ENCODE measurements at places on chromosomes 2 and 18. TPM values are rescaled to one million over a fixed set of nuclear protein-coding genes. Genes with fewer than 3 reads are reported as not detected.

DNA sequence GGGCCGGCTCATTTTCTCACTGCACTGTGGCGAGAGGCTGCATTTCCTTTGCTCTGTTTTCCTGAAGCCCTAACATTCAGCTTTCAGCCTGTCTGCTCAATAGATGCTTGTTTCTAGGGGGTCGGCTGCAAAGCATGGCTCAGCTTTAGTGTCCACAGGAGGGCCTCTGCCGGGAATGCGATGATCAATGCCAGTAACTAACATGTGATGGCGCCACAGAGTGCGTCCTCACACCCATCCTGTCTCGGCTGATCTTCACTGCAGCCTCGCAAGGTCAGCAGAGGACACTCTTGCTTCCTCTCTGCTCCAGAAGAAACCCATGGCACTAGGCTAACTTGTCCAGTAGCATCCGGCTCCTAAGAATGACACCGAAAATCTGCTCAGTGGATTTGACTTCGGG is 156.4 kb upstream of the PXDN start:
- H3K4me1 ChIP-seq = peaks cover 19% of the 10 kb centered on the region
- H3K36me3 ChIP-seq = no peaks in the 10 kb centered on the region
- H3K4me3 ChIP-seq = no peak overlapping the region
- H3K27ac ChIP-seq = no peak overlapping the region
- no peak for DNase-seq
- H3K27me3 ChIP-seq = peaks cover 12% of the 10 kb centered on the region

Gene NEB
- total RNA-seq = 1.2 TPM

GRCh38 chr2:7041421-7041820 is 124.2 kb downstream of the RNF144A start:
- H3K27me3 ChIP-seq = peaks cover 73% of the 10 kb centered on the region
- no peak for DNase-seq
- H3K36me3 ChIP-seq = no peaks in the 10 kb centered on the region
- no peaks in the 10 kb centered on the region for H3K4me1 ChIP-seq
- H3K4me3 ChIP-seq = no peak overlapping the region

GRCh38 chr2:227939271-227940027 is 68.0 kb downstream of the DAW1 start:
- no peaks in the 10 kb centered on the region for H3K36me3 ChIP-seq
- DNase-seq = peak; percentile 78
- H3K27me3 ChIP-seq = no peaks in the 10 kb centered on the region
- H3K4me3 ChIP-seq = no peak overlapping the region
- no peak overlapping the region for H3K27ac ChIP-seq

Measured in MCF 10A (cell line).